Fibroblast of skin of right biceps (primary cell): ENCODE measurements at places on chromosomes 3 and 15.
A peak's percentile ranks its signal among the peaks of the same experiment; 100 is the strongest.

GRCh38 chr3:15055019-15055557, 10.0 kb downstream of the MRPS25 start:
- DNase-seq, result peak; percentile 25

GRCh38 chr3:26614006-26614685, 8.4 kb upstream of the LRRC3B start:
- no peak for DNase-seq

- DNase-seq, result no peak
Observed at GRCh38 chr3:156358232-156358631, 196.7 kb downstream of the SSR3 start.

- peak; percentile 37 for DNase-seq
Observed at GRCh38 chr3:94024385-94024784, 4.0 kb downstream of the STX19 start.

GRCh38 chr3:48631516-48632448, 3.5 kb downstream of the SLC26A6 start:
- DNase-seq, result no peak

DNA sequence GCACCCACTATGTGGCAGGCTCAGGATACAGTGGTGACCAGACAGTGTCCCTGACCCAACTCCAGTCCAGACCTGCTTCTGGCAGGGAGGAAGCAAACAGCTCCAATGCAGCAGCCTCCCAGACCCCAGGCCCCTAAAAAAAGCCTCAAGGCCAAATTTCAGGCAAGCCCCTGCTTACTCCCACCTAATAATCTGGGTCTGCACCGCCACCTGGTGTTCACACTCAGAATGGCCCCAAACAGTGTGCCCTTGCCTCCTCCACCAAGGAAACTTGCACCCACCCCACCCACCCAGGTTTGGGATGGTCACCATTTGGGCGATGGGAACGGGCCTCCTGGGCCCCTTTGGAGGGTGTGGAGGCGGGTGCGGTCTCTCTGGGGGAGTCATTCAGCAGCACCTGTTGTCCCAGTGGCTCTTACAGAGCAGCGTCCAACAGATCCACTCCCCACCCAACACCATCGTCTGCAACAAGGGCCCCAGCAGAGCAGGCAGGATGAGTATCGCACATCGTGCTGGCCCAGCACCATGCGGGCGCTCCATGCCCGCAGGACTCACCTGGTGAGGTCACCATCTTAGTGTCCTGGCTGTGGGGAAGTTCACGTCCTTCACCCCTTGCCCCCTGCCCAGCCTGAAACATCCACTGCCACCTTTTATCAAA, 17.3 kb downstream of the C3orf18 start:
- DNase-seq, result peak; percentile 36

DNA sequence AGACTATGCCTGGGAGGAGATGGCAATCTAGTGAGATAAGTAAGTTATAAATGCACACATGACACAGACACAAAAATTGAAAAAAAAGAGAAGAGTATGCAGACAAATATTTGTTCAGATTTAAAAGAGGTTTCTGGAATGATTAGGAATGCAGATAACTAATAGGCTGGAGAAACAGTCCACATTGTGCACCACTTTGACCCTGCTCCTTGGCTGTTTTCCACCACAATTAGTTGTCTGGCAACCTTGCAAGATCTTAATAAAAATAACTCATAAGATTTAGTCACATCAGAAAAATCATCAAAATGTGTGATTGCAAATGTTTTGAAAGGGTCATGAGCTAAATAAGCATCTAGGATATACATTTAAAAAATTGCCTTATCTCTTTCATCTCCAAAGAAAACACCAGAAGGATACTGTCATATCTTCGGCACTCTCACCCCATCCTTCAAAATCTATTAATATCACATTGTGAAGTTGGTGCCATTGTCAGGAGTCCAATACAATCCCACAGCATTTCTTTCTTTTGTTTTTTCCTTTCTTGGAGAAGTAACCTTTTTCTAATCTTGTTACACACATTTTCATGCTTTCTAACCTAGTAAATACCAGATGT, 153.7 kb upstream of the KCNMB2 start:
- peak; percentile 99 for DNase-seq

DNA sequence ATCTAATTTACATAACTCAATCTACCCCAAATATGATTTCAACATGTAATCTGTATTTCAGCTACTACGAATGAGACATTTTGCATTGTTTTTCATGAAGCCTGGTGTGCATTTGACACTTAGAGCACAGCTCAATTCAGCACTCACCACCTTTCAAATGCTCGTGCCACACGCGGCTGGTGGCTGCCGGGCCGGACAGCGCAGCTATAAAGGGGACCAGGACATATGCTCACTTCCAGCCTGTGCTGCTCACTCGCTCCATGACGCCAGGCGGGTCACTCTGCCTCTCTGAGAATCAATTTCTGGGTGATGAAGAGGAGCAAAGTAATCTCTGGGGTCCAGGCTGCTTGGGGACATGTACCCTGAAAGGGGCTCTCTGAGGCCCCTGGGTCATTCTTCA, 93.1 kb downstream of the WNT7A start:
- no peak for DNase-seq

DNA sequence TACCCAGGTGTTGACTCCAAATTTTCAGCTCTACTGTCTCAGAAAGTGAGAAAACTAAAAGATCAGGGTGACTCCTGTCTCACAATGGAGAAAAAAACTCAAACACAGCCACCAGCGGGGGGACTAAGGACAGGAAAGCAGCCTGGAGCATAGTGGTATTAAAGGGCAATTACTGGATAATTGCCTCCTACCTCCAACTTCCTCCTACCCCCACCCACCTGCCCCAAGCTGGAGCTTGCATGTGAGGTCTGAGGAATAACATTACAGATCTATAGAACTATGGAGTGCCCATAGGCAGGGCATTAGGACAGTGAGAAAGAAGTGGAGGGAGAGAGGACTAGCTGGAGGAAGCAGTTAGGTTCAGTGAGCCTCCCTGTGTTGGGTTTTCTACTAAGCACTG, 2.7 kb upstream of the PCCB start:
- no peak for DNase-seq

DNA sequence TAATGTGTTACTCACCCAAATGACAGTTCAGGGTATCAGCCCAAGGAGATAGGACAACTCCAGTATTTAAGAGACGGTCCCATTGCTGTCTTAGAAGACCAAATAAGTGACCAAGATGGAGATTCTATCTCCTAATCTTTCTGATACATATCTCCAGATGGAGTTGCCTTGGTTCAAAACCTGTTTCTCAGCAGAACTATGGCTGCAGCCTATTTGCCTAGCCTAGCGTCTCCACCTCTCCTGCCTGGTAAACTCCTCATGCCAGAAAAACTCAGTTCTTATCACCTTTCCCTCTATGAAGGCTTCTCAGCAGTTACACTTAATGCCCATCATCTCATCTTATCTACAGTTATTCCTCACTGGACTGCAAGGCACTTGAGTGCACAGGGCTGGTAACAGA, 1.2 kb upstream of the CSPG5 start:
- no peak for DNase-seq

- no peak for DNase-seq
Observed at GRCh38 chr3:150450916-150451315, 42.8 kb downstream of the TSC22D2 start.

DNA sequence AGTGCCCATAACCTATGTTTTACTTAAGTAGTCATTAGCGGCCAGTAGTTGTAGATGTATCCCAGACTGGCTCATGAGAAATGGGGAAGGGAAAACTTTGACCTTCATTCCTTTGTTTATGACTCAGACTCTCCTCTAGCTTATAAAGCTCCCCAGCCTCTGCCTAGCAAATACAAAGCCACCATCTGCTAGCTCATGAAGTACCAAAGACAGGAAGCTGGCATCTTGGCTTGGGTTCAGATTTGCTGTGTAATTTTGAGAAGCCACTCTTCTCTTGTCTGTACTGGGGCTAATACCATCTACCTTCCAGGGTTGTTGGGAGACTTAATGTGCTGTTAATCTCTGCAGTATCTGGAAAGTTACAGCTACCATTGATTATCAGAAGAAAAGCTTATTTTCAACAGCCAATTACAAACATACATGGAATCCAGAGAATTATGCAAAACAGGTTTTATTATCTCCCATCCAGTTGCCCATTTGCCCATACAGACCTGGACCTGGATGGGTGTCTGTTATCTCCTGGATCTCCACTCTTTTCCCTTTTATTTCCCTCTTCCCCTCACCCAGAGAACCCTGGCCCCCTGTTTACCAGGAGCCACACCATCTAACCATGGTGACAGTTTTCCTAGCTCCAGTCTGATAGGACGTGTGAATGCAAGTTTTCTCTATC, 153.8 kb downstream of the SEMA6D start:
- peak; percentile 77 for DNase-seq

DNA sequence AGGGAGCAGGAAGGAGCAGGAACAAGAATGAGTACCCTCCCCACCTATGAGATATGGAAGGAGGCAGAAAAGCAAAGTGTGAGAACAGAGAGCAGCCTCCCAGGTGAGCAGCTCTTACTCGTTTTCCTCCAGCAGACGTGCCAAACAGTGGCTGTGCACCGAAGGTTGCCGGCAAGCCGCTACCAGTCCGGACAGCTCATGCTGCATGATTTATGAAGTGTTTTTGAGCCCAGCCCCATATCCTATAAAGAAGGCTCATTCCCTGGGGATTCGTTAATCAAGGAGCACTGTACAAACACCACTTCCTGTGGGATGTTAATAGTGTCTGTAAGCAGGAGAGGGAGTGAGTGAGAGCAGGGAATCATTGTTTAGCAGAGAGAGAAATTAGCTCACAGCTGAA, 118.3 kb upstream of the FOXB1 start:
- peak; percentile 73 for DNase-seq

DNA sequence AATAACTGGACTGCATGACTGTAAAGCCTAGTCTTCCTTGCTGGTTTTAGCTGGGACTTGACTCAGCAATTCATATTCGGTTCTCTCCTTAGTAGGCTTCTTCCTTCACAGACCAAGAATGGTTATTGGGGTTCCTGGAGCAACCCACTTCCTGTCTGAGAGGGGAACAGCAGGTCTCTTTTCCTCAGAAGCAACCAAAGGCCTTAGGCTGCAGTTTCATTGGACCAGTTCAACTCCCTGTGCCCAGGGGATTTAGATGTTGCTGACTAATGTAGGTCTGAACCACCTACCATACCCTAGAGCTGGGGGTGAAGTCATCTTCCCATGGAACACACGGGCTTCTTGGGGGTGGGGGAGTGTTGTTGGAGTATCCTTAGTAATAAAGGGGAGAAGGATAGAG, 84.0 kb upstream of the SKOR1 start:
- DNase-seq, result peak; percentile 63

GRCh38 chr3:54176106-54176505, 53.8 kb downstream of the CACNA2D3 start:
- no peak for DNase-seq

GRCh38 chr3:3110749-3111361, 681 bp upstream of the IL5RA start:
- no peak for DNase-seq

DNA sequence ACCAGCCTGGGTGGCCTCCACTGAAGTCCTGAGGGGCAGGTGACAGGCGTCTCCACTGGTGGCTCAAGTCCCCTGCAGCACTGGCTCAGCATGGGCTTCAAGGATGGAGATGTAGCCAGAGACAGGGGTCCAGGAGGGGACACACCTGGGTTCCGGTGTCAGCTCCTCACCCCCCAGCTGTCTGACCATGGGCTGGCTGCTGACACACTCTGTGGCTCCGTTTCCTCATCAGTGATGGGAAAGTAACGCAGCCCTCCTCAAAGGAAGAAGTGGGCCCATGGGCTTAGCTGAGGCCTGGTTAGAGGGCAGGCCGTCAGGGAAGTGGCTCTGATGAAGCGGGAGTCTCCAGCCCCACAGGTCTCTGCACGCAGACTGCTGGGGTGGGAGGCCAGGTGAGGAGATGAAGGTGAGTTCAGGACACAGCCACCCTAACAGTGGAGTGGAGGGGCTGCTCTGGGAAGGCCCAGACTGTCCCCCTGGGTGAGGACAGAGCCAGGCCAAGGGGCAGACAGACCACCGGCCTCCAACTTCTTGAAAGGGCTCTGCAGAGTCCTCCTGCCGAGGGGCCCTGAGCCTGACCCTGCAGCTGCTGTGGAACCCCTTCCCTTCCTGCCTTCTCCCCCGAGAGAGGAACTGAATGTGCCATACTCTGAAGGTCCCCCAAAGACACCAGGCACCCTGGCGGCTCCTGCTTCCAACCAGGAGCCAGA, 24.0 kb downstream of the PSTPIP1 start:
- no peak for DNase-seq

GRCh38 chr3:64432870-64433269, 207.6 kb upstream of the PRICKLE2 start:
- DNase-seq, result no peak

DNA sequence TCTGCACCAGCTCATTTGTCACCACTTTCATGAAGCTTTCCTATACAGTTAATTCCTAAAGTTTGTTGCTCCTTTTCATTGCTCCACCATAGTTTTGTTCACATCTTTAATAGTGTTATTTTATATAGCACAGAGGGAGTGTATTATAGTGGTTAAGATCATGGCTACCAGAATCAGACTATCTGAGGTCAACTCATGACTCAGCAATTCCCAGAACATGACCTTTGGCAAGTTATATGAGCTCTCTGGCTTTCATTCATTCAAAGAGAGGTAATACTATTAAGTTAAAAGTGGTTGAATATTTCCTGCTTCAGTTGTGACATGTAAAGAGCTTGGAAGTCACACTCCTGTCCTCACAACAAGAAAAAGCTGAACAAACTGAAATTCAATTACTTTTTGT, 1073.5 kb downstream of the NAALADL2 start:
- DNase-seq, result peak; percentile 4

DNA sequence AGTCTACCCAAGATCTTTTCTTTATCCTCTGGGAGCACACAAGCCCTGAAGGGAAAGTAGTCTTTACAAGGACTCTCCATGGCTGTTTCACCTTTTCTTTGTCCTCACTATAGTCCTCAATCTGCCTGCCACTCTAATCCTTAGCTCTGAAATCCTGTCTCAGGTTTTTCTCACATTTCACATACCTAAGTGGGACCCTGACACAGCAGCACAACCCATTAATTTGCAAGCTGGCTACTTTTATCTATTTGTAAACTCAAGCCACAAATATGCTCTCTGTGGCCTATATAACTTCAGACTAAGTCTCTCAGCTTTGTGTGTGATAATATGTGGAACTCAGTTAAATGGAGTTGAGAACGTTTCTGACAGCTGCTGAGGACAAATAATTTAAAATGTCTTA, 19.8 kb downstream of the SIN3A start:
- no peak for DNase-seq
